SW480 (cell line): ENCODE measurements at places on chromosomes 7 and 10.

DNA sequence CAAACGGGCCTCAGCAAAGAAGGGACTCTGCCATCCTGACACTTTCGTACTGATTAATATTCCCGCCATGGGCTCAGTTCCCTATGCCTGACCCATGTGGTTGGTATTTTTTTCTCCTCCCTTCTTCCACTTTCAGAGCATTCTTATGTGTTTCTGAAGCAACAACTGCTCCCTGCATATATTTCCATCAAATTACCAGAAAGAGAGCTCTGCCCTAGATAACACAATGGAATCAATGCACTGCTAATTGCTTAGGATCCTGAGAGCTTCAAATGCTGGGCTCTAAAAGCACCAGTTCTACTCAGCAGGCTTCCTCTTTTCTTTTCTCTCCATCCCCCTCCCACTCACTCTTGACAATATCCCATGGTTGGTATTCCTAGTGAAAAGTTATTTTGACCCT, 5.3 kb downstream of the TECTB start:
- DNase-seq: no peak

- DNase-seq: no peak
These were observed 96.7 kb downstream of the ARHGAP22 start for GRCh38 chr10:48507933-48508790.

GRCh38 chr10:129771991-129772431, 192.1 kb downstream of the EBF3 start:
- DNase-seq: no peak

- DNase-seq: peak; percentile 71
These were observed 581 bp downstream of the FAM3C start for GRCh38 chr7:121395494-121395960.

GRCh38 chr10:28463676-28464395, 69.1 kb upstream of the WAC start:
- DNase-seq: no peak

DNA sequence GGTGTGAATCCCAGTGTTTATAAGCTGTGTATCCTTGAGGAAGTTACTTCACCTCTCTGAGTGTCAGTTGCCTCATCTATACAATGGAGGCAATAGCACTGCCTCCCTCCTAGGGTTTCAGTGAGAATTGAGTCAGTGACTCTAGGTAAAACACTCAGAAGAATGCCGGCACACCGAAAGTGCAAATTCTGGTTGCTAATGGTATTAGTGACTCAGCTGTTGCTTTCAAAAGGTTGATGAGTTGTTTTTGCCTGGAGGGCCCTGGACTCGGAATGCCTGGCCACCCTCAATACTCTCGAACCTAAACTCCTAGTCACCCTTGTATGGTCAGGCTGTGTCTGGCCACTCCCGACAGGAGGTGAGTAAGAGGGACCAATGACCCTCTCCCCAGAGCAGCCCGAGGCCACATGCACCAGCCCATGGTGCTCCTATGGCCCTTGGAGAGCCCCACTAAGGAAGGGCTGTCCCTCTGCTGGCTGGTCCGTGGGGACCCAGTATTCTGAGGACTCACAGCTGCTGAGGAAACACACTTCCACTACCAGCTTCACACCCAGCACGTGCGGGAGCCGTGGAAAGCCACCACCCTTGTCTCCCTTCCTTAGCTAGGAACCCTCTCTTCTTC, 60.2 kb downstream of the CALML3 start:
- peak; percentile 88 for DNase-seq

- DNase-seq: peak; percentile 52
These were observed at the start of gene IFIT3 for GRCh38 chr10:89327803-89328441. Gene IFIT3 (plus strand): TSS chr10:89327997. CDS start chr10:89328074, 77 bp downstream.

DNA sequence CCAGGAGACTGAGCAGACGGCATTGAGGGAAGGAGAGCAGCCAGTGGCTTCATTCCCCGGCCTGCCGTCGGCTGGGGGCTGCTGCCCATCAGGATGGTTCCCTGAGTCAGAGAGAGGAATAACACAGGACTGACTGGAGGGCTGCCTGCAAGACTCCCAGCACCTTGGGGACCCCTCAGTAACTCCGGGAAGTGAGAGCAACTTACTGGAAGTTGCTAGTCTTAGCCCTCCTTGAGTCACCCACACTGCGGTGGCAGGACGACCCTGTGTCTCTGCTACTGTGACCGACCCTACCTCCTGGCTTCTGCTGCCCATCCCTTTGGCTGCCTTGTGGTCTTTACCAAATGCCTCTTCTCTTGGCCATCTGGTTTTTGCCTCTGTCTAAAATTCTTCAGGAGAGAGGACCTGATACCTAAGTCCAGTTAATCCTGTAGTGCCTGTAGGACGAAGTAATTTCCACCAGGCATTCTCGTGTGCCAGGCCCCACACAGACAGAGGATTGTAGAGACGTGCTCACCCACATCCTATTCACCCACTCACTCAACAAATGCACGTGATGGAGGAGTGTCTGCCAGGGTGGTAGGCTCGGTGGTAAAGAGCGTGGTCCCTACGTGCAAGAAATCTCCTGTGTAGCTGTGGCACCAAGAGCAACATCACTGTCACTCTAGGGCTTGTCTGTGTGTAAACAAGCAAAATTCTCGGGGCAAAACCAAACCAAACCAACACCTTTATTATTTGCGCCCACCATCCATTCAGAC, 156.5 kb downstream of the PRKCQ start:
- no peak for DNase-seq

GRCh38 chr7:157233677-157234076, 95.0 kb downstream of the UBE3C start:
- peak; percentile 16 for DNase-seq

- DNase-seq: no peak
These were observed 1274.9 kb upstream of the SORCS1 start for GRCh38 chr10:108439397-108439796.

DNA sequence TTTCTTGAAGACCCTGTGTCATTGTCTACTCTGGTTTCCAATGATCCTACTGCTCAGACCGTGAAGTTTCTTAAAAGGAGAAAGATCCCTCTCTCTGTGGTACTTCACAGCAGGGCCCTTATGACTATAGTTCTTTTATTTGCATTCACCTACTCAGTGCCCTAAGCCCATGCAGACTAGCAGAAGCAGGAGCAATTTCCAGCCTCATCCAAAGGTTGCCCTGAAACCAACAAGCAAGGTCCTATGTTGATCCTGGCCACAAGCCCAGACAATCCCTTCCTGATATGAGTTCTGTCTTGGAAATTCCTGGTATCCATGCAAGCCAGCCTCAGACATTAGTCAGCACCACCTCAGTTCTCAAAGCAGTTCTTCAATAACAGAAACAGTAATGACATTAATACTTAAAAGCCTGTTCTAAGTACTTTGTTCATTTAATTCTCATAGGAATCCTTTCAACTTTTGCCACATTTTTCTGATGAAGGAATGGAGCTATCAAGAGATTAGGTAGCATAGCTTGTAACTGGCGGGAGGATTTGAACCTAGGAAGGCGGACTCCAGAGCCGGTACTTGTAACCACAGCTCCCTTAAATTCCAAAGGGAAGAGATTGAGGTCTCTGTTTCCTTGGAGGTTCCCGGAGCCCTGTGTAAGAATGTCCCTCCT, 58.1 kb upstream of the ST8SIA6 start:
- peak; percentile 27 for DNase-seq

- no peak for DNase-seq
These were observed 17.5 kb upstream of the ANLN start for GRCh38 chr7:36372156-36372555.

GRCh38 chr10:79327090-79327457, 20.2 kb upstream of the PPIF start:
- no peak for DNase-seq

DNA sequence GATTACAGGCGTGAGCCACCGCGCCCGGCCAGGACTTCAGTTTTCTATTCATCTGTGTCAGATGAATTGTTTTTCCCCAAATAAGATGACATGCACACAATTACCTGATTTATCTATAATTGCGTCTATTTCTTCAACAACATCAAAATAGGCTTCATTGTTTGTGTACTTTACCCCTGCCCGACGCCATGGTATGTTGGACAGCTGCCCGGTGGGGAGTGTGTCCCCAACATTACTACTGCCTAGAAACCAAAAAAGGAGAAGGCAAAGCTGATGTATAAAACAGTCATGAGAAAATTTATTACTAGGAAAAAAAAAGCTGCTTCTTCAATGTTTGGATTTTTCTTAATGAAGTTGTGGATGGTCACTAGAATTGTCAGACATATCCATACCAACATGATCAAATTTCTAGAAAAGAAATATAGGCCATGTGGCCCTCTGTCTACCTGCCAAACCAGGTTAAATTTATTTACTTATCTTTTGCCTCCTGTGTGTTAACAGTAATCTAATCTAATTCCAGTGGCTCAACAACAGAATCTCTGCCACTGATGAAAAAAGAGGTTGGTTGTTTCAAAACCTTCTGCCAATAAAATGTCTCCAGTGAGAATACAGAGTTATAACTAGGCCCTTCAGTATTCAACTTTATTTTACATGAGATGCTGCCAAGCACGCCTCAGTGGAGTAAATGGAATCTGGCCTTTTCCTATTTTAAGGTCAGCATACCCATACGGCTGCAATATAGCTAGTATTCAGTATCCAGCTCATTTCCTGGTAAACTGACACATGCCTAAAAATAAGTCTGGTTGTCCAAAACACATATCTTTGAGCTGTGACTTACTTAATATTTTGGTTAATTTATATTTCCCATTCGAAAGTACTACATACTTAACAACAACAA, 16.5 kb downstream of the AP3M1 start:
- DNase-seq: no peak

- DNase-seq: no peak
These were observed 177.6 kb downstream of the PLXDC2 start for GRCh38 chr10:19993714-19994315.

GRCh38 chr10:79084012-79084971, 15.5 kb downstream of the ZMIZ1 start:
- DNase-seq: no peak

DNA sequence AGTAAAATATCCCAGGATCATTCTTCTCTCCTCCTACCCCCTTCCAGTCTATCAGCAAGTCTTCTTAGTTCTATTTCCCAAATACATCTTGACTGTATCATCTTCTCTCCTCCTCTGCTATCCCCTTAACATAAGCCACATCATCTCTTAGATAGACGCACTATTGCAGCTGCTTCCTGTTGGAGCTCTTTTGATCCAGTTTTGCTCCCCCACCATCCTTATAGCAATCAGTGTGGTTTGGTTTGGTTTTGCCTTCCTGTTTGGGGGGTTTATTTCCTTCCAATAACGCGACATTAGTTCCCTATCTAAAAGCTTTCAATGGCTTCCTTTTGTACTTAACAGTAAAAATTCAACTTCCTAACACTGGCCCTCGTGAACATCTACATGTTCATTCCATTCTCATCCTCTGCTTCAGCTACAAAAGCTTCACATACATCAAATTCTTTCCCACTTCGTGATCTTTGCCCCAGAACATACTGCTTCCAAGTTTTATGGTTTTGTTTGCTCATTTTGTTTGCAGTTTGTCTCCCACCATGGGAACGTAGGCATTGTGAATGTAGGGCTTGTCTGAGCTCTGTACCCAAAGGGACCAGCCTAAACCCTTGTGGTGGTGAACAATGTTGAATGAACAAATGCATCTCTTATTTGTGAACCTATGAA, 33.7 kb upstream of the PLXDC2 start:
- DNase-seq: no peak
